CD4-positive, alpha-beta T cell treated with Interferon gamma for 1 hour (primary cell): ENCODE measurements at places on chromosomes 6 and 20.
A peak's percentile ranks its signal among the peaks of the same experiment; 100 is the strongest.

- no peak for DNase-seq
Observed at GRCh38 chr6:3175715-3176402, 18.5 kb upstream of the TUBB2A start.

DNA sequence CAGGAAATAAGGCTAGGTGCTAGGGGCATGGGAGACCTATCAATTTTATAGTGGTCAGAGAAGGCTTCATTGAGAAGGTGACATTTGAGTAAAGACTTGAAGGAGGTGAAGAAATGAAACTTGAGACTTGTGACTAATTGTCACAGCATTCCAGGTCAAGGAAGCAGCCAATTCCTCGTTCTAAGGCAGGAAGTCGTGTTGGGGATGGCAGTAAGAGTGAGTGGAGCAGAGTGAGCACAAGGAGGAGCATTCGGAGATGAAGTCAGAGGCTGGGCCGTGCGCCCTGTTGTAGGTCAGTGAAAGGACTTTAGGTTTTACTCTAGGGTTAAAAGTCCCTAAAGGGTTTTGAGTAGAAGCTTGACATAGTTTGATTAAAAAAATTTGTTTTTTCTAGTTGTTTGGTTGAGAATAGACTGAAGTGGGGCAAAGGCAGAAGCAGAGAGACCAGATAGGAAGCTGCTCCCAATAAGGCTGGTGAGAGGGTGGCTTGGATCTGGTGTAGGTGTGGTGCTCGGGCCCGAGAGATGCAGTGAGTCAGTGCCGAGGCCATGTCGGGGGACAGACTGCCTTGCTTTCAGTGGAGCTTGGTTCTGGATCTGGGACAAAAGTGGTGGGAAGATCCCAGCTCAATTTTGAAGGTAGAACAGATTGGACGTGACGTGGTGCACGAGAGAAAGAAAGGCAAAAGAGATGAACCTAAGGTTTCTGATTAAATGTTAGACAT, 2.6 kb upstream of the RSPH3 start:
- DNase-seq, result no peak

DNA sequence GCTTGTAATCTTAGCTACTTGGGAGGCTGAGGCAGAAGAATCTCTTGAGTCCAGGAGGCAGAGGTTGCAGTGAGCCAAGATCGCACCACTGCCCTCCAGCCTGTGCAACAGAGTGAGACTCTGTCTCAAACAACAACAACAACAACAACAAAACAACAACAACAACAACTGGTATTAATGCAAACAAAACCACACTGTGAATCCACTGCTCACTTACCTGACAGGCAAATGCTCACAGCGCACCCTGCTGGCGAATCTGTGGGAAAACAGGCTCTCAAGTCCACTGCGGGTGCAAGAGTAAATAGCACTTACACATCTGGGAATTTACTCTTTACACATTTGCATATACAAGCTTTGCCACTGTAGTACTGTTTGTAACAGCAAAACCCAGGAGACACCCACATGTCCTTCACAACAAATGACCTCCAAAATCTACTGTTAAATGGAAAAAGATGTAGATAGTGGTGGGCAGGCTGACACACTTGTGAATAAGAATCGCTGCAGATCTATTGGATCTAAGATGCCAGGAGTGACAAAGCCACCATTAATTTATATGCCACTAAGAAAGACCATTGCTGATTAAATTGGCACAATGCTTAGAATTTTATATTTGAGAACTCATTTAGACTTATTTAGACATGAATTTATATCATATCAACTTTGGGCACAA, 29.3 kb downstream of the NSFL1C start:
- DNase-seq, result peak; percentile 78

- no peak for DNase-seq
Observed at GRCh38 chr6:64890609-64891008, 816.4 kb downstream of the EYS start.

DNA sequence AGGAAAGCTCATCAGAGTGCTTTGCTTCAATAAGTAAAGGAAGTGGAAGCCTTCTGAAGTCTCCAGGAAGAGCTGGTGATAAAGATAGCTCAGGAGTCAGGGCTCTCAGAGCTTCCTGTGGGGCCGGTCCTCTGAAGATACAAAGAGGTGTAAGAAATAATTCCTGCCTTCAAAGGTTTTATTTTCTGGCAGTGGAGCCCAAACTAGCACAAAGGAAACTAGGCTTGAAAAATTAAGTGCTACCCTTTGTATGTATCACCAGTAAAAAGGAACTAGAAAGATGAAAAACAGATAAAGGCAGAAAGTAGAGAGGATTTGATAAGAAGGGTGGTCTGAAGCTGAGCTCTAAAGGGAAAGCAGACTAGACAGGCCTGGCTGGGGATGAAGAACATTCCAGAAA, 204.1 kb upstream of the SASH1 start:
- DNase-seq, result no peak

DNA sequence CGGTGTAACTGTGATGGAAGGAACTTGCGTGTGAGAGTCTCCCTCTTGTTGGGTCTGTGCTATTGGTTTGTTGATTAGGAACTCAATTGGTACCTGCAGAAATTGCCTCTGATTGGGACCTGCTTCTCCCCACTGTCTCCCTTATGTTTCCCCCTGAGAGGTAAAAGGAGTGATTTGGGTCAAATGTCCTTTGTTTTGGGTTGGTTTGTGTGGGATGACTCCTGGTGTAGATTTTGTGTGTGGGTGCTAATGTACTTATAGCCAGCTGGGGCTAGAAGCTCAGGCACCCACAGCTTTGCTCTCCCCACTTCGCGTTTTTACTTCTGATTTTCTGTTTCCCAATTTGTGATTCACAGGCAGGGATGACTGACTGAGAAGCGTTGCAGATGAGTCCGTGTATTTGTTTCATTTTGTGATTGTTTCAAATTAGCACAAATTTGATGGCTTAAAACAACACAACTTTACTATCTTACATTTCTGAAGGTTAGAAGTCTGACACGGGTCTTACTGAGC, 79.1 kb downstream of the UTRN start:
- DNase-seq, result no peak

DNA sequence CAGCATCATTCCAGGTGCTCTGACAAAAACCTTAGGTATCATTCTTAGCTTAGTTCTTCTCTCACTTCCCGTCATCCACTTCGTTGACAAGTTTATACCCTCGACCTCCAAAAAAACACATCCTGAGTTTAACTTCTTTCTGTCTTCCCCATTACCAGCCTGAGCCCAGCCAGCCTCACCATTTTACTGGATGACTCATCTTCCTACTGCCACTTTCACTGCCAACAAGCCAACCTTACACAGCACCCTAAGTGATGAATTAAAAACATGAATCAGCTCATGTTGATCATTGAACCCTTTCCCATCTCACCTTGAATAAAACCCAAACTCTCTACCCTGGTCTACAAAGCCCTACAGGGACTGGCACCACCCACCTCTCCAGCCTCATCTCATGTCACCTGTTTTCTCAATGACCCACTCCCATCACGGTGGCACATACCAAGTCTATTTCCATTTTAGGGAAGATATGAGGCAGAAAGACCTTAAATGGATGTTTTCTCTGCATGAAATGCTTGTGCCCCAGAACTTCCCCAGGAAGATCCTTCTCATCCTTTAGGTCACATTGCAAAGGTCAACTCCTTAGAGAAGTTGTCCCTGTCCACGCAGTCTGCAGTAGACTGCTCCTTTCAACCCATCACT, 9.9 kb upstream of the UST start:
- DNase-seq, result no peak

- DNase-seq, result peak; percentile 46
Observed at GRCh38 chr6:85449388-85449817, 480 bp upstream of the NT5E start.
